NCI-H524 (cell line): ENCODE measurements at places on chromosomes 5 and 9.

DNA sequence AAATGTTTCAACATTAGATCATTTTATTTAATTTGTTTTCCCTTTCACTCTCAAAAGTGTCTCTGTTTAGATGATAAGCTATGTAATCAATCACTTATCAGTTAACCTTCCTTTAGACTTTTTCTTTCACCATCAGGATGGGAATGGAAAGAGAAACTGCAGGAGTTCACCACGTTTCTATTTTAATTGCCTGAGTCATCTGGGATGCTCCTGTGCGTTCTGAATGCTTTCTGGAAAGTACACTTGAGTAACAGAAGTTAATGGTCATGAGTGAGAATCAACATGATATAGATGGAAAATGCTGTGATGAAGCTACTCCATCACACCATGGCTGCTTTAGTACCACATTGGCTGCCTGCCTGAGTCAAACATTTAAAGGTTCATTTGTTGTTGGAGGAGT is 783.3 kb upstream of the CDH9 start:
- no peak for DNase-seq

DNA sequence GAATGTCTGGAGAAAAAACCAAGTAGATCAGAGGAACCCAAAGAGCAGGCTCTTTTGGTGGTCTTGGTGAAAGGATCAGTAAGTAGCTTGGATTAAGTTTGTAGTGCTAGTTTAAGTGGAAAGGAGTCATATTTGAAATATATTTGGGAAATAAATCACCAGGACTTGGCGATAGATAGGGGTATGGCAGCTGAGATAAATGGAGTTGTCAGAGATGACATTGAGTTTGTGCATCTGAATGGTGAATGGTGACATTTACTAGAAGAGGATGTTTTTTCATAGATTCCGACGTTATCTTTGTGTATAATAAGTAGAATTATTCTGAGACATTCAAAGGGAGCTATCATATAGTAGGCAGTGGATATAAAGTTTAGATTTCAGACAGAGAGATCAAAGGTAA is 143.6 kb upstream of the RASGRF2 start:
- no peak for DNase-seq

- peak; percentile 29 for DNase-seq
Observed at GRCh38 chr9:38228331-38229103, 159.5 kb upstream of the SHB start.

GRCh38 chr9:79673614-79674013 is 101.8 kb downstream of the TLE4 start:
- DNase-seq = no peak

GRCh38 chr5:103472830-103473229 is 89.8 kb downstream of the NUDT12 start:
- no peak for DNase-seq

DNA sequence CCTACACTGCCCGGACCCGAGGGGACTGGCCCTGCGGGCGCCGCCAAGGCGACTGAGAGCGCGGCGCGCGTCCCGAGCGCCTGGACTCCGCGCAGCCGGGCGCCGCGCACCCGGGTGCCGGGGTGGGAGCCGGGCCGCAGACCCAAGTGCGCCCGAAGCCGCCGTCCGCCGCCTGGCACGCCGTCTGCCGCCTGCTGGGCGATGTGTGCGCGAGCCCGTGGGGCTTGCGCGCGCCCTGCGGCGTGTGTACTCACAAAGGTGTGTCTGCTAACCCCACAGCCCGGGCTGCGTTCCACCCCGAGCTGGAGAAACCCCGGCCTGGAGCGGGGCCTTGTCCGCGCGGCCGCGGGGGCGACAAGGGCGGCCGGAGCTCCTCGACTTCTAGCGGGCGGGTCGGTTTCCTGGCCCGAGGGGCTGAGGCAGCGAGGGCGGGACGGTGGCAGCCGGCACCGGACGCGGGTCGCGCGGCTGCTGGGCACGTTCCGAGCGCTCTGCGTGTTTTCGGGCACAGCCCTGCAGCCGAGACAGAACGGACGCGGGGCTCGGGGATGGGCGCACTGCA is 1.1 kb upstream of the ZSWIM6 start:
- DNase-seq = peak; percentile 76

DNA sequence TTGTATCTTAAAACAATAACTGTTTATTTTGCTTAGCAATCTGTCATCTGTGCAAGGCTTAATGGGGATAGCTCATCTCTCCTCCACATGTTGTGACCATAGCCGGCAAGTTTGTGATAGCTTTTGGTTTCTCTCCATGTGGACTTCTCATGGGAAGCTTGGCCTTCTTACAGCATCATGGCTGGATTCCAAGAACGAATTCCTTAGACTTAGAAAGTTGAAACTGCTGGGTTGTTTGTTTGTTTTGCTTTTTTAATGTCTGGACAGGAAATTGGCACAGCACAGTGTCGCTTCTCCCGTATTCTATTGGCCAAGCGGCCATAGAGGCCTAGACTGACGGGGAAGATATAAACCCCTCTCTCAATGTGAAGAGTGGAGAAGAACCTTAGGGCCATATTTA is 61.0 kb upstream of the PRDM9 start:
- no peak for DNase-seq

GRCh38 chr9:87890837-87891236 is 8.2 kb downstream of the SPATA31E1 start:
- no peak for DNase-seq

- no peak for DNase-seq
Observed at GRCh38 chr5:39439582-39440162, 14.9 kb upstream of the DAB2 start.

DNA sequence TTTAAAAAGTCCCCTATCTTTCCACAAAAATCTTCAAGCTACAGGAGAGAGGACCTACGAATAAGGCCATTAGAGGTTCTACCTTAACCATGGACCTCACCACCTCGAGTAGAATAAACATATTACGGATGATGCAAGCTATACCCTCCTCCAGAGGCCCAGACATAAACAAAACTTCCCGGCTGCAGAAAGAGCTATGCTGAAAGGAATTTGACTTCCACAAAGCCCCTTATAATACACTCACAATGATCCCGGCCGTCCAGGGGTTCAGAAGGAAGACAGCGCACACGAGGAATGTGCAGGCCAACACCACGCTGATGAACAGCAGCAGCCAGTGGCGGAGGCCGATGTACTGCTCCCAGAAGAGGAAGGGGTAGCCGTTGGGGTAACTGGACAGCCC is 59.0 kb downstream of the PTCH1 start:
- DNase-seq = no peak
